Occipital lobe (tissue), 3 donors: ENCODE measurements at places on chromosomes 7 and 10. TPM values are rescaled to one million over a fixed set of nuclear protein-coding genes. Genes with fewer than 3 reads are reported as not detected.

DNA sequence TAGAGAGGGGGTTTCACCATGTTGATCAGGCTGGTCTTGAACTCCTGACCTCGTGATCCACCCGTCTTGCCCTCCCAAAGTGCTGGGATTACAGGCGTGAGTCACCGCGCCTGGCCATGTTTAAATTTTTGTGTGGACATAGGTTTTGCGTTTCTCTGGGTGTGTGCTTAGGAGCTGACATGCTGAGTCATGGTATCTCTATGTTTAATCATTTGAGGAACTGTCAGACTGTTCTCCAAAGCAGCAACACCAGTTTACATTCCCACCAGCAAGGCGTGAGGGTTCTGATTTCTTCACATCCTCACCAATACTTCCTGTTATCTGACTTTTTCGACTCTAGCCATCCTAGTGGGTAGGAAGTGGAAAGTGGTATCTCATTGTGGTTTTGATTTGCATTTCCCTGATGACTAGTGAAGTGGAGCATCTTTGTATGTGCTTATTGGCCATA, 153.7 kb downstream of the DNAJB6 start:
- DNase-seq: no peak

DNA sequence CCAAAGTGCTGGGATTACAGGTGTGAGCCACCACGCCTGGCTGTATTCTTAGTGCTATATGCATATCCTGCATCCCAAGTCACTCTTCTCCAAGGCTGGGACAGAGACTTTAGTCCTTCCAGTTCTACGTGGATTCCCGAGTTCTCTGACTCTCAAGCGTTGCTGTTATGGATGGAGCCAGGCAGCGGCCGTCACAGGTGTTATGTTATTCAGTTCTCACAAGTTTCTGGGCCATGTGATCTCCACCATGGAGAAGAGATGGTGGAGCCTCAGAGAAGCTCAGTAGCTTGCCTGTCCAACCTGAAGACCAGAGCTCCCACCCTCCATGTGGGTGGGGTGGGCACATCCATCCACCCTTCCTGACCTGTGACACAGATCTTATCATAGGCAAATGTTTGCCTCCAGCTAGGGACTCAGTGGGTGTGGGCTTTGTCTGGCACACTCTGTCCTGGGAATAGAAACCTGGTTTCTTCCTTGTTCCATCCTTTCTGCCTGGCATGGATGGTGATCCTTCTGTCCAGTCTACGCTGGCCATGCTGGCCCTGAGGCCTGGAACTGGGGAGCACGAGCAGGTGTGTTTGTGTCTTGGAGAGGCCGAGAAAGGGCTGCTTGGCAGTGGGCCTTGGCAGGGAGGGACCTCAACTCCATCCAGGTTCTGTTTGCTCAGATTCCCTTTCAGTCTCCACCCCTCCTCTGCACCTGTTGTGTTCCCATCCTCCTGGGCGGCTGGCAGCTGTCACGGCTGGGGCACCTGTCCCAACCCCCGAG, 55.3 kb downstream of the NEURL1 start:
- no peak for DNase-seq

DNA sequence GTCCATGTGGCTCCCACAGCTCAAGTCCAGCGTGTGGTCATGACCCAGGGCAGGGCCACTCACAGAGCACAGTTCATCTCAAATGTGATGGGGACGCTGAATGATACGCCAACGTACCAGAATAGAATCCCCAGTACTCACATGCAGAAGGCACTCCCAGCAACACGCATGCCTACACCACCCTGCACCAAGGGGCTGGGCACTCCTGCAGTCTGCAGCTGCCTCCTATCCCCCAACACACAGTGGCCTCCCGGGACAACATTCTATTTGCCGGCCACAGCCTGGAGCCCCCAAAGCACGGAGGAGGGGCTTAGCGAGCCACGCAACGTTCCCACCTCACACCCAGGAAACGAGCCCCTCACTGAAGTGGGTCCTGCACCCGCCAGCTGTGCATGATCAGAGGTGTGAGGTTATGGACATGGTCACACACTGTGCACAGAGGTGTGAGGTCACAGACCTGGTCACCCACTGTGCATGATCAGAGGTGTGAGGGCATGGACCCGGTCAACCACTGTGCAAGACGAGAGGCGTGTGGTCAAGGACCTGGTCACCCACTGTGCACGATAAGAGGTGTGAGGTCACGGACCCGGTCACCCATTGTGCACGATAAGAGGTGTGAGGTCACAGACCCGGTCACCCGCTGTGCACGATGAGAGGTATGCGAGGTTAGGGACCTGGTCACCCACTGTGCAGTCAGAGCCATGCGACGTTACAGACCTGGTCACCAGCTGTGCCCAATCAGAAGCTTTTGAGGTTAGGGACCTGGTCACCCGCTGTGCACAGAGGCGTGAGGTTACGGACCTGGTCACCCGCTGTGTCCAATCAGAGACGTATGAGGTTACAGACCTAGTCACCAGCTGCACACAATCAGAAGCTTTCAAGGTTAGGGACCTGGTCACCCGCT, 182.8 kb downstream of the DIP2C start:
- DNase-seq: no peak

DNA sequence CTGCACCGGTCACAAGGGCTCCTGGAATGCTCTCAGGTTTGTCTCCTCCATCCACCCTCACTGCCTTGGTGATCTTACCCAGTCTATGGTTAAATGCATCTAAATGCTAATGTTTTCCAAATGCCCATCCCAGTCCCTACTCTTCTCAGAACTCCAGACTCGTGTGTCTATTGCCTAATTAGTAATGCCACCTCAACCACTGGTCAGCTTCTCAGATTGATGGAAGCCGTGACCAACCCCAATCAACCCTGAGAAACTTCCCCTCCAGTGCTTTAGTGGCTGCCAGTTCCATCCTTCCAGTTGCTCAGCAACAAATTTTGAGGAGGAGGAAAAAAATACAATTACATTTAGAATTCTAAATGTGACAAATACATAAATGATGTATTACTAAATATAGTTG, 18.6 kb downstream of the NUDCD3 start:
- no peak for DNase-seq

The FAM25G gene
- not detected for total RNA-seq

The SPAM1 gene
- total RNA-seq: not detected
